ENCODE measurements at places on chromosomes 13 and 19. TPM values are rescaled to one million over a fixed set of nuclear protein-coding genes. Genes with fewer than 3 reads are reported as not detected.

AXL gene
- total RNA-seq: 128 TPM

IGFL4 gene
- total RNA-seq: 0.39 TPM

MRPL57 gene
- total RNA-seq: 14.0 TPM

ARL11 gene
- total RNA-seq: not detected

DNA sequence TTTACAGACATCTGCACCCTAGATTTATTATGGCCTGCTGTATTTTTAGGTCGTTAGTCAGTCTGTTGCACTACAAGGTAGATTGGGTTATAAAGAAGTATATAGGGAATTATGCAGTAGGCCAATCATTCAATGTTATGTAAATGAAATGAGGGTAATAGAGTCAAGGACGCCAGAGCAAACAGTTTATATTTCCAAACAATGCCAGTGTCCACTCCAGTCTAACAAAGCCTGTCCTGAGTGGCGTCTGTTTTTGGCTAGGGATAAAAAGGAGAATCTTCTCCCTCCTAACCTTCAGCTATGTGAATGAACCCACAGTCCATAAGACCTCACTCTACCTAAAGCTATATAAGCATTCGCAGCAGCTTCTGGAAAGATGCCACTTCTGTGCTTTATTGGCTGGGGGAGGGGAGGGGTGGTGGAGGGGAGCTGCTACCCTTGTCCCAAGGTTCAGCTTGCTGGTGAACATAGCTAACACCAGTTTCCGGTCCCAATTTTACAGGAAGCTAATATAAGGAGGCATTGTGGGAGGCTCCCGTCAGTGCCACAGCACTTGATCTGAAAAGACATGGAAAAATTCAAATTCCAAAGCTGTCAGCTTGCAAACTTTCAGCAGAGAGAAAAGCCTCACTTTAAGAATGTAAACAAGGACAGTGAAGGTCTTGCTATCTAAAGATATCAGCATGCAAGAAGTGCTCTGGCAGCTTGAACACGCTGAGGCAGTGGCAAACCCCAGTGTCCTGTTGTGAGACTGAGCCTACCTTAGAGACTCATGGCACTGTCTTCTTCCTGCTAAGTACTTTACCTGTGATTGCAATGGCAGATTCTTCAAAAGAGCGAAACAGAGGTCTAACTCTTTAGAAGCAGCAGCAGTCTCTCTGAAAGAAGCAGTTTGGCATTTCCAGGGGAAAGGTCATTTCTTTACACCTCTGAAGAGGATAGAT, 369.9 kb downstream of the PCDH9 start:
- no peak overlapping the region for H3K4me3 ChIP-seq
- DNase-seq: no peak
- H3K27me3 ChIP-seq: no peaks in the 10 kb centered on the region
- no peaks in the 10 kb centered on the region for H3K36me3 ChIP-seq
- H3K27ac ChIP-seq: no peak overlapping the region
- no peaks in the 10 kb centered on the region for H3K4me1 ChIP-seq

CYP2A7 gene
- not detected for total RNA-seq

SLC5A5 gene
- 6.3 TPM for total RNA-seq

ZNF415 gene
- not detected for total RNA-seq

DNA sequence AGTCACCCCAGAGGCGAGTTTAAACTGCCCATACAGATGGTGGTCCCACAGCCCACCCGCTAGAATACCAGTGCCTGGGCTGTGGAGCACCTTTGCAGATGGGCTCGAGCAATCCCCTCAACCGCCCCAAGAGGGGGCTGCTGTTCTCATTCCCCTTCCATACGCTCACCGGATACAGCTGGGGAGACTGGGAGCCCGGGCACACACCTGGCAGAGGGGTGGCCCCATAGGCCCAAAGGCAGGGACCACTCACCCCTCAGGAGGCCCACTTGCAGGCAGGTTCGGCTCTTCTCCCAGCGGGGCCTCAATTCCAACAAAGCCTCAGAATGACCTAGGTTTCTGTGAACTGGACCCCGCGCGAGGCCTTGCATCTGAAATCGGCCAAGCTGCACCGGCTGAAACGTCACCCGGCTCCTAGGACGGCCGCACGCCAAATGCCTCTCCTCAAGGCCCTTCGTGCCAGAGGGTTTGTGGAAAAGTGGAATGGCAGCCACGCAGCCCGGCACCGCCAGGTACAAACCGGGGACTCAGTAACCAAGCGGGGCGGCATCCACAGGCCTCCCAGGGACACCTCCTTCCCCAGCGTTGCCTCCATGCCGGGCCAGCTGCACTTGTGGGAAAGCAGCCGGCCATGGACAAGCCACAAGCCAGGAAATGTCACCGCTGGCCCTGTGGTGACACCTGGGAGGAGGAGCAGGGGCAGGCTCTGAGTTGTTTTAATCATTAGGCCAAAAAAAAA, 18.7 kb downstream of the MLLT1 start:
- H3K4me1 ChIP-seq: no peaks in the 10 kb centered on the region
- H3K4me3 ChIP-seq: no peak overlapping the region
- DNase-seq: no peak
- no peaks in the 10 kb centered on the region for H3K36me3 ChIP-seq
- H3K27ac ChIP-seq: no peak overlapping the region

- no peaks in the 10 kb centered on the region for H3K36me3 ChIP-seq
These were observed 91.5 kb upstream of the FRY start for GRCh38 chr13:31940076-31940475.

APC2 gene
- total RNA-seq: 11.9 TPM

GRCh38 chr13:43879755-43880181, at the start of gene LACC1:
LACC1 (plus strand) TSS chr13:43879904; CDS start chr13:43880986, 1,082 bp downstream.
- no peaks in the 10 kb centered on the region for H3K27me3 ChIP-seq
- no peaks in the 10 kb centered on the region for H3K36me3 ChIP-seq
- no peaks in the 10 kb centered on the region for H3K4me1 ChIP-seq
- no peak for DNase-seq
- peak within 1 kb of the TSS; percentile 89 for H3K27ac ChIP-seq
- peak within 1 kb of the TSS; percentile 69 for H3K4me3 ChIP-seq

- no peak overlapping the region for H3K4me3 ChIP-seq
- no peak for DNase-seq
- no peaks in the 10 kb centered on the region for H3K4me1 ChIP-seq
- no peak overlapping the region for H3K27ac ChIP-seq
- no peaks in the 10 kb centered on the region for H3K27me3 ChIP-seq
These were observed 236.9 kb downstream of the SLITRK6 start for GRCh38 chr13:85562282-85562681.

DNA sequence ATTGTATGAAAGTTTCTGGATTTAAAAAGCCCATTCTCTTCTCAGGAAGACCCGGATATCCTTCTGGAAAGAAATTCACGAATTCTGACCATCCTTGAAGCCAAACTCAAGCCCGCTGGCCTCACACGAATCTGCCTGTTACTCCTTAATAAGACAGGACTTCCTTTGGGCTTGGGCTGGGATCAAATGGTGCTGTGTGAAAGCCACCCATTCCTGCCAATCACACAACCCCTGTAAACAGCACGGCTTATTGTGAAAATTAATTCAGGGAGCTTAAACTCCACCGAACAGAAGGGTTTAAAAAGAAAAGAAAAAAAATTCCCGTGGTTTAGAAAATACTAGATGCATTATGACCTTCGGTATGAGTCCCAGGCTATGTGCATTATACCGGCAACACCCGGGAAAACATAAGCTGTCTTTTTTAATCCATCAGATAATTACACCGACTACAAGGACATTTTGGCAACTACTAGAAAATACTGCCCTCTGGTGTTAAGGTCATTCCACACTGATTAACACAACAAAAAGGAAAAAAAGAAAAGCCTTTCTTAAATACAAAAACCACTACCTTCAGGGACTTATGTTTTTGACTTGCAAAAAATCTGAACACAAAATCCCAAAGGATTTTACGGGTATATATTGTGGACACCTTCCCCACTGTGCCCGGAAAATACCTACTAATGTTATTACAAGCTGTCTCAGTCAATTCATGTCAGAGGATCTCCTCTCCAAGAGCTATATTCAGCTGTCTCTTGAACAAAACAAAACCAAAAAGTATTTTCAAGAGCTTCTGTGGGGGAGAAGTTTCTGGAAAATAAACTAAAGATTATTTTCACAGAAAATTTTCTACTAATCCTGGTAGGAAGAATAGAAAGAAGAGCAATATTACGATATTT, 76.0 kb upstream of the LSM14A start:
- H3K27me3 ChIP-seq: no peaks in the 10 kb centered on the region
- no peak overlapping the region for H3K27ac ChIP-seq

DNA sequence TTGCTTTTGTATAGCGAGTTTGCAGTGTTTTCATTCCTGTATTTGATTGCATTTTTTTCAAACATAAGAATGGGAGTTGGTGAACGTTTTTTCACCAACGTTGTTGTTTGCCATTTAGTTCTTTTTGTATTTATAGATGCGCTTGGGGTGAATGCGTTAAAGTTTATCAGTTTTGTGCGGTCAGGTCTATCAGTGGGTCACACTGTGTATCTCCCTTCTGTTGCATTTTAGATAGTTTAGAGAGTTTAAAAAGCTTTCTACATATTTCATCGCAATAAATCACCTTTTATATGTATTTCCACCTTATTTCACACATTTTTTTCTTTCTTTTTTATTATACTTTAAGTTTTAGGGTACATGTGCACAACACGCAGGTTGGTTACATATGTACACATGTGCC, 16.4 kb downstream of the OR7A5 start:
- H3K4me1 ChIP-seq: no peaks in the 10 kb centered on the region
- no peak for DNase-seq
- no peak overlapping the region for H3K4me3 ChIP-seq
- no peak overlapping the region for H3K27ac ChIP-seq
- H3K27me3 ChIP-seq: no peaks in the 10 kb centered on the region

- no peak overlapping the region for H3K4me3 ChIP-seq
- H3K4me1 ChIP-seq: no peaks in the 10 kb centered on the region
- no peak for DNase-seq
- H3K36me3 ChIP-seq: peaks cover 3% of the 10 kb centered on the region
These were observed 24.5 kb downstream of the ATP4B start for GRCh38 chr13:113633485-113633873.

TMEM59L gene
- 2.4 TPM for total RNA-seq

METTL21C gene
- not detected for total RNA-seq

FOSB gene
- total RNA-seq: 13.4 TPM

DNA sequence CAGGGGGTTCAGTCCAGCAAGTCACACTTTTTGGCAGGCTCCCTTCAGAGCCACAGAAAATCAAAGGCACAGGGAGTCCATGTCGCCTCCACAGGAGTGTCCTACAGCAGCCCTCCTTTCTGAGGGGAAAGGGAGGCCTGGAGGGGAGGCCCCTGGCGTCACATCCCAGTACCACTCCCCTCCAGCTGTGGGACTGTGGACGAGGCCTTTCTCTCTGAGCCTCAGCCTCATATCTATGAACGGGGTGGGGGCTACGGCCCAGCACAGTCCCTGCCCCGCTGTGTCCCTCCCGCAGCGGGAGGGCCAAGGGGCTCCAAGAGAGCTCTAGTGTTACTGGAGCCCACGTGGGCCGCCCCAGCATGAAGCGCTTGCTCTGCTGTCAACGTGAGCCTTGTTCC, 23.8 kb downstream of the PEPD start:
- no peaks in the 10 kb centered on the region for H3K27me3 ChIP-seq
- H3K4me1 ChIP-seq: no peaks in the 10 kb centered on the region
- H3K36me3 ChIP-seq: no peaks in the 10 kb centered on the region
- no peak for DNase-seq
- no peak overlapping the region for H3K4me3 ChIP-seq
- H3K27ac ChIP-seq: no peak overlapping the region

DNA sequence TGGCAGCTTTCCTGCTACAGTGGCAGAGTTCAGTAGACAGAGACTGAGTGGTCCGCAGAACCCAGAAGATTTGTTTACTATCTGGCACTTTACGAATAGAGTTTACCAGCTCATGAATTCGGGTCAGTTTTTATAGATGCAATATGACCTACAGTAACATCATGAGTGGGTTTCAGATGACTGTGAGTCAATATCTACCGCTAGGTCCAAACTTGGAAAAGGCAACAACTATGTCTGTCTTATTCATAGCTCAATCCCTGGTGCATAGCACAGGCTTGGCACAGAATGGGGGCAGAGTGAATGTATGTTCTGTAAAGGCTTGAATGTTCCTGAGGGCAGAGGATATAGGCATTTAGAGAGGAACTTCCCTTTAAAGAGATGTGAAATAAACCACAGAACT, 65.2 kb downstream of the RAP2A start:
- no peaks in the 10 kb centered on the region for H3K4me1 ChIP-seq
- H3K4me3 ChIP-seq: no peak overlapping the region
- DNase-seq: no peak
- no peak overlapping the region for H3K27ac ChIP-seq

DNA sequence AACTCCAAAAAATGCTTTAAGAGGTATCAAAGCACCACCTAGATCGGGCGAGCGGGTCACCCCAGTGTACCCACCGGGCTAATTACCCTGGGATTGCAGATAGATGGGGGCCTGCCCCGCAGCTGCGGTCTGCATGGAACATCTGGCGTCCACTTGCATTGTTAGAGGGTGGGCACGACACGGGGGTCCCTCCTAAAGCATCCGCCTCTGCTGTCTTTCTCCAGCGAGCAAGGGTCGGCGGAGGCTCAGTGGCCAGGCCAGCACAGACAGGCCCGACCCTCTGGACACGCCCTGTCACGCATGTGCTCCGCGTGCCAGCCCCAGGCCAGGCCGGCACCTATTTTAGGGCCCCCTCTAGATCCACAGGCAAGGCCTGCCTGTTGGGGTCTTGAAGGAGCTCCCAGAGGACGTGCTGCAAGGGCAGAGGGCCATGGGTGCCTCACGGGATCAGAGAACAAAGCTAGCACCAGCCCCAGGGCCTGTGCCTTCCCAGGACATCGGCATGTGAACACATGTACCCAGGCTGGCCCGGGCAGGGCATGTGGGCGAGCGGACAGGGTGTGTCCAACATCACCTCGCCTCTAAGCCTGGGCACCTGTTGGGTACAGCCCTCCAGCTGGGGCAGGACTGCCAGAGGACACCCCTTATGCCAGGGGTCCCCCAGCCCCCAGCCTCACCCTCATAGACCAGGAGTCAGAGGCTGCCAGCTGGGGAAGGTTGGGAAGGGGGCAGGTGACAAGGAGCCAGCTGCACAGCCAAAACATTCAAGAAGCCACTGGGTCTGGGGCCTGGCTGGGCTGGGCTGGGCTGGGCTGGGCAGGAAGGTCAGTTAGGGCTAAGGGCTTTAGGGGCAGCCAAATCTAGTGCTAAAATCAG, 35.6 kb upstream of the NANOS3 start:
- peak overlapping the region; percentile 92 for H3K27ac ChIP-seq
- no peaks in the 10 kb centered on the region for H3K27me3 ChIP-seq
- peaks cover 8% of the 10 kb centered on the region for H3K36me3 ChIP-seq

GRCh38 chr13:101238555-101238954, 177.8 kb downstream of the NALCN start:
- H3K4me3 ChIP-seq: no peak overlapping the region
- no peak for DNase-seq
- H3K27me3 ChIP-seq: no peaks in the 10 kb centered on the region
- no peaks in the 10 kb centered on the region for H3K4me1 ChIP-seq

DNA sequence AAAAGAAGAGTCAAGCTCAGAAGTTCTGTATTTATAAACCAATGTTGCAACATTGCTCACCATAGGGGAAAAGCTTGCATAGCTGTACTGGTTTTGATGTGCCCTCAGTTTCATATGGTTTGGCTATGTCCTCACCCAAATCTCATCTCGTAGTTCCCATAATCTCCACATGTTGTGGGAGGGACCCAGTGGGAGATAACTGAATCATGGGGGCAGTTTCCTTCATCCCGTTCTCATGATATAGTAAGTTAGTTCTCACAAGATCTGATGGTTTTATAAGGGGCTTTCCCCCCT, 73.9 kb downstream of the TNFRSF19 start:
- H3K4me3 ChIP-seq: no peak overlapping the region
- H3K4me1 ChIP-seq: no peaks in the 10 kb centered on the region
- H3K27ac ChIP-seq: no peak overlapping the region
- DNase-seq: no peak
- no peaks in the 10 kb centered on the region for H3K27me3 ChIP-seq
- H3K36me3 ChIP-seq: no peaks in the 10 kb centered on the region

Measured in Panc1 (cell line).